Posterior vena cava (tissue), 2 donors: ENCODE measurements at places on chromosomes 11 and 22. TPM values are rescaled to one million over a fixed set of nuclear protein-coding genes. Genes with fewer than 3 reads are reported as not detected.

The CNGA4 gene
- not detected for total RNA-seq

The LMF2 gene
- 53.3 TPM for total RNA-seq

The ROBO4 gene
- total RNA-seq: 19.8 TPM

GRCh38 chr11:13168271-13168670, 109.3 kb upstream of the BMAL1 start:
- DNase-seq: no peak

GRCh38 chr11:96543177-96543576, 153.4 kb downstream of the JRKL start:
- DNase-seq: no peak

- no peak for DNase-seq
These were observed at the start of gene TTLL12 for GRCh38 chr22:43186272-43187170. TSS of gene TTLL12 (minus strand) at chr22:43187134. CDS start at chr22:43187069, 65 bp downstream.

DNA sequence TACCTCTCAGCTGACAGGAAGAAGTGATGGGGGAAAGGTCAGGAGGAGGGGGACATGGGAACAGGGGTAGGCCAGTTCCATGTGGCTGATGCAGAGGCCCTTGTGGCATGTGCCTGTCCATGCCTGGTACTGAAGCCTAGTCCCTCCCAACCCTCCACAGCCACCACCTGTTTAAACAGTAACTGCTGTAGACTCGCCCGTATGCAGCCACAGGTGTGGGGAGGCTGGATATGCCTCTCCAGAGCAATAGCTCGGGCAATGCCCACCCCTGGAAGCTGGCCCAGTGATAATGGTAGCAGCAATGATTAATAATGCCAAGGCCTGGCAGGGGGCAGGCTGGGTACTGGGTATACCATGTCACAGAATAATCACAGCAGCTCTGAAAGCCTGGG, 2.3 kb downstream of the SMTN start:
- no peak for DNase-seq

GRCh38 chr11:35180317-35181233, 41.6 kb downstream of the CD44 start:
- DNase-seq: no peak

GRCh38 chr11:126432065-126432461, 76.6 kb downstream of the ST3GAL4 start:
- no peak for DNase-seq

GRCh38 chr11:5992604-5993251, 5.9 kb upstream of the OR52L1 start:
- DNase-seq: no peak
